ENCODE measurements at places on chromosomes 5 and 9.
A peak's percentile ranks its signal among the peaks of the same experiment; 100 is the strongest.

GRCh38 chr9:27367921-27368315 is 71.0 kb upstream of the EQTN start:
- no peak for DNase-seq

DNA sequence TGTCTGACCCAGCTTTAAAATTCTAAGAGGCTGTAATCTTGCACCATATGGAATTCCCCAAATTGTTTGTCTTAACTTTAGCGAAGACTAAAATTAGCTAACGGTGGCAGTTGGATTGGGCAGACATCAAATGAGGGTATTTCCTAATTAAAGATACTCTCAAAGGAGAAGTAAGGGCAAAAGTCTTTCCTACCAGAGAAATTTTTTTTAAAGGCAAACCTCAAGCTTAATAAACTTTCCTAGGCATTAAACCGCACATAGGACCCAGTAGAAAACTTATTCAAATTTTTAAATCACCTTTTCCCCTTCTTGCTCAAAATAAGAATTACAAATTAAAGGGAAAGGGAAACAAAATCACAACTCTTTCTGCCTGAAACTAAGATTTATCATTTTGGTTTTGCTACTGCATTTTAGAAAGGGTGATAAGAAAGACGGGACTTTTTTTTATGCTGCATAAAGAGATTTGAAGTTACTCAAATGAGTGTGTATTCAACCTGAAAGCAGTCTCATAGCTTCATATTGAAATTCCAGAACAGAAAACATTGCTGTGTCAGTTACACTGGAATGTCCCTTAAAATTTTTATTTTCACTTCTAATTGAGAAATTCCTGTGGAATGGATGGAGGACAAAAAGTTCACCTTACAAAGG is 189.1 kb upstream of the PTGER4 start:
- DNase-seq: no peak

- DNase-seq: no peak
These were observed 51.5 kb downstream of the SLC44A1 start for GRCh38 chr9:105295986-105296385.

- DNase-seq: no peak
These were observed 4.5 kb upstream of the HMCN2 start for GRCh38 chr9:130260816-130261765.

DNA sequence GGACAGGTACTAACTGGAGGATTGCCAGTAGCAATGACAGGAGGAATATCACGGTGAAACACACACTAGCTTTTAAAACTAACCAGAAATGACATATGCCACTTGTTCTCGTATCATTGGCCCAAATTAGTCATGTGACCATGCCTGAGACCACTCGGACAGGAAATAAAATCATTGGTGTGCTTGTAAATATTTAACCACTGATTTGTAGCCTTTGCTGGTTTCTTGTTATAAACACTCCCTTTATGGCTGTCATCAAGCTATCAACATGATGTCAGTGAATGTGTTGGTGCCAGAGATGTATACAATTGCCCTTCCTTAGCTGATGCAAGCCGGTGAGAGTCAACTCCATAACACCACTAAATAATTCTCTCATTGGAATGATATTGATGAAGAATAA is 123.7 kb upstream of the ANKH start:
- no peak for DNase-seq

GRCh38 chr5:96880444-96881164 is 4.3 kb downstream of the ERAP2 start:
- no peak for DNase-seq

GRCh38 chr5:157546456-157547100 is 29.0 kb downstream of the ADAM19 start:
- no peak for DNase-seq

GRCh38 chr5:58455066-58455465 is 4.8 kb downstream of the PLK2 start:
- DNase-seq: no peak

- no peak for DNase-seq
These were observed 208.1 kb downstream of the SNX18 start for GRCh38 chr5:54725391-54726280.

DNA sequence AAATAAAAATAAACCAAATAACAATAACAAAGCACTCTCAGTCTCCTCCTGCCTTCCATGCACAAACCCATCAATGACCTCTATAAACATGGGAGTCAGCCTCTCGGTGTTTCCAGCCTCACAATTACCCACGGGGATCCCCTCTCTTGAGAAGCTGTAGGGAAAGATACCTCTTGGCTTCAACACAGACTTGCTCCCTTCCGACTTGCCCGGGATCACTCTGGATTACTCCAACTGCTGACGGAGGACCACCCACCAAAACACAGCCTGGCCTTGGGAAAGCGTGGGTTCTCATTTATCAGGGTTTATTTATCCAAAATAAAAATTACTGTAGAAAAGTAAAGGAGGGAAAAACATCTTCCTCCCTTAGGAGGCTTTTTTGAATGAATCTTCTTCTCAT is 11.5 kb upstream of the NKX2-5 start:
- no peak for DNase-seq

- DNase-seq: no peak
These were observed 27.7 kb downstream of the CDC37L1 start for GRCh38 chr9:4706971-4707622.

DNA sequence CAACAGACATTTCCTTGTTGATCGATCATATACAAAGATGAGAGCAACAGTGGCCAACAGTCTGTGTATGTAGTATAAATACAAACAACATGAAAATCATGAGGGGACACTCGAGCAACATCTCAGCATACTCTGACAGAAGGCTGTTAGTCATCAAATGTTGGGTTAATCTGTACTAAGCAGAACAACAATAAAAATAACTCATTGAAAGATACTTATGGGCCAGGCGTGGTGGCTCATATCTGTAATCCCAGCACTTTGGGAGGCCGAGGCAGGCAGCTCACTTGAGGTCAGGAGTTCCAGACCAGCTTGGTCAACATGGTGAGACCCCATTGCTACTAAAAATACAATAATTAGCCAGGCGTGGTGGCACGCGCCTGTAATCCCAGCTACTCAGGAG is 67.3 kb downstream of the SCAI start:
- no peak for DNase-seq

GRCh38 chr5:134997015-134997414 is 29.3 kb downstream of the CATSPER3 start:
- no peak for DNase-seq

GRCh38 chr5:163395792-163396191 is 41.6 kb upstream of the CCNG1 start:
- DNase-seq: no peak

- no peak for DNase-seq
These were observed 77.6 kb upstream of the ADRB2 start for GRCh38 chr5:148748702-148749392.

DNA sequence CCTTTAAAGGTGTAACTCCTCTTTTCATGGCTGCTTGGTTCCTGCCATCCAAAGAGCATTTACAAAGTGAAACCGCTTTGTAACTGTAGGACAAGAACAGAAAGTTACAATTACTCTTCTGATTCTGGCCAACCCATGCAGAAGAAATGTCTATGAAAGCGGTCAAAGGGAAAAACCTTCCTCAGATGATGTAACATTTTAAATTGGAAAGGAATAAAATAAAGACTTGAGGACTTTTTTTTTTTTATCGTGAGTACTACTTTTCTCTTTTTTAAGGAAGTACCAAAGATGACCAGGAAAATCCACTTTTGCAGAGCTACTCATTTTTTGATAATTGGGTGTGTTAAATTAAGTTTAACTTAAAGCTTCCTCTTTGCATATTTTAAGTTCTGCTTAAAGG is 13.0 kb upstream of the C9orf72 start:
- no peak for DNase-seq

DNA sequence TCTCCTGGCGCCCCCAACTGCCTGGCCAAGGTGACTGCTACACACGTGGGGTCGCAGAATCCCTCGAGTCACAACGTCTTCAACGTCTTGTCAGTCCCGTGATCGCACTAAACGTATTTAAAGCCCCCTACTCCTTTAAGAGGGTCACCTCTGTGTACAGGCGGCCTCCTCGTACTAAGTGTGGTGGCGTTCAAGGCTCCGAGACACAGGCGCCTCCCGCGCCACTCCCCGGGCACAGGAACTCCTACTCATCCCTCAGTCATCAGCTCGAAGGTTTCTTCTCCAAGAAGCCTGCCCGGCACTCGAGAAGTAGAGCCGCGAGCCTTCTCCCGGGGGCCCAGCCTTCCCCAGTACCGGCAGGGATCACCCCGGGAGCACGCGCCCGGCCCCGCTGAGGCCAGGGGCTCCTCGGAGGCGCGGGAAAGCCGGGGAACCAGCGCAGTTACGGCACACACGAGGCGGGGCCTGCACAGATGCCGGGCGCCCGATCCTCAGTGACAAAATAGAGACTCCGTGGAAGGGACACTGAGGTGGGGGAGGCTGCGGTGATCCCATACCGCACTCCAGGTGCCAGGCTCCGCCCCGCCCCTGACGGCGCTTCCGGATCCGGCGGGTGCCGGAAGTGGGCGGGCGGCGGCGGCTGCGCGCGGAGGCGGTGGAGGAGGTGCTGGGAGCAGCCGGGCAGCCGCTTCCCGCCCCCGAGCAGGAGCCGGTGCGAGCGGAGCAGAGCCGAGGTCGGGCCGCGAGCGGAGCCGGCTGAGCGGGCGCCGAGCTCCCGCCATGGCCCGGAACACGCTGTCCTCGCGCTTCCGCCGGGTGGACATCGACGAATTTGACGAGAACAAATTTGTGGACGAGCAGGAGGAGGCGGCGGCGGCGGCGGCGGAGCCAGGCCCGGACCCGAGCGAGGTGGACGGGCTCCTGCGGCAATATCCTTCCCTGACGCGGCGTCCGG is 6.9 kb downstream of the ARPC5L start:
- peak; percentile 91 for DNase-seq

GRCh38 chr9:128102861-128103588 is 24.5 kb downstream of the PTGES2 start:
- DNase-seq: no peak

DNA sequence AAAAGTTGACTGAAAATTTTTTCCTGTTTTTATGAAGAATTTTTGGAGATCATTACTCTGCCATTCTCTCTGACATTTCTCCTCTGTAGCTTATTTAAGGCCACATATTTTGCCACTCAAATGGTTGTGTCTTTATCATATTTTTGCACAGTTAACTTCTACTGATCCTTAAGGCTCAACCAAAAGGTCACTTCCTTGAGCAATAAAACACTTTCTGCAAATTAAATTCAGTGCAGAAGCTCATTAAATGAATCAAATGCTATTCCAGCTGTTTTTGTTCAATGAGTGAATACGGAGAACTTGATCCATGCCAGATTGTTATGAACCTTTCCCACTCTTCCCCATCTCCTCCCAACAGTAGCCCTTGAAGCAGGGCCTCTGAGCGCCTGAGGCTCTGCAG is 93.8 kb upstream of the EPB41L4A start:
- no peak for DNase-seq

- no peak for DNase-seq
These were observed 171.2 kb downstream of the SLC12A2 start for GRCh38 chr5:128254789-128255188.

DNA sequence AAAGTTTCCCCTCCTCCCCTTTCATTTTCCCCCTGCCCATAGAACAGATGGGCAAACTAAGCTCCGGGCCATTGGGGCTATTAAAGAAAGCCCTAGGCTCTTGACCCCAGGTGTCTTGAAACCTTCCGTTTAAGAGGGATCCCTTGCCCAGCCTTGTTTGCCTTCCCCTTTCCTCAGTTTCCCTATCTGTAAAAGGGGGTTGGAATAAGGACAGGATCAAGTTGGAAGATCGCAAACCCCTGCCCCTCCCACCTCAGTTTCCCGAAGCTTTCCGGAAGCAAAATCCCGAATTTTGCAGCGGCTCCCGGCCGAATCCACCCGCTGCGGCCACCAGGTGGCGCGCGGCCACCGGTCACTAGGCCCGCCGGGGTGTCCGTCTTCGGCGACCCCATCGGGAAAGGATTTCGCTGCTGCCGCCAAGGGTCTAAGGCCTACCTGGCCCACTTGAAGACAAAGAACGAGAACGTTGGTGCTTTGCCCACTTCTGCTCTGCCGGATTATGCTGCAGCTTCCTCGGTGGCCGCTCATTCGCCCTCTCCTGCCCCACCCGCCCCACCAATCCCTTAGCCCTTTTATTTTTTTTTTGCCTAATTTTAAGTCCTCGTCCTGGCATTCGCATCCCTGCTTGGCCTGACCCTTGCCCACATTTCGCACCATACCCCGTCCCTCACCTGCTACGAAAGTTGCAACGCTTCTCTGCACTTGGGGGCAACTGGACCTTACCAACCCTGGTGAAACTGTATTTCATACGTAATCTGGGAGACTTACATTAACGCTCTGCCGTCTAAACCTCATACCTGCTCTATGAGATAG is 962 bp upstream of the NR6A1 start:
- no peak for DNase-seq

DNA sequence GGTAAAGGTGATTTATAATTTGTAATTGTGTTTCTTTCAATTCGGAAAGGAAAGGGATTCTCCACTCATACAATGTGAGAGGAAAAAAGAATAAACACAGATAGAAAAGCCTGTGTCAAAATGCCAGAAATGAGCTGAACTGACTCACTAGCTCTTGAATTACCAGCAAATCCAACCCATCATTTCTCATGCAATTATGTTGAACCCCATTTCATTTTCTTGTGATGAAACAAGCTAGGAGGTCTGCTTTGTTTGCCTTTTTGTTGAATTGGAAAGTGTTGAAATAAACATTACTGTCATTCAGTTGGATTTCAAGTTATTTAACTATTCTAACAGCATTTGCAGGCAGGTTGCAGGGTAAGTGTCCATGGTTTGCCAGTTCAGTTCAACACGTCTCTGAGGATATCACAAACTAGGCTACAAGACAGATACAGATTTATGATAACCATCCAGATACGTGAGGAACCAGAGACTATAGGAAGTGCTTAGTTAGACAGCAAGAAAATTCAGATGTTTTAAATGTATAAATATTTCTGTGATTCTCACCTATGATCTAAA is 547.2 kb downstream of the MAT2B start:
- no peak for DNase-seq

DNA sequence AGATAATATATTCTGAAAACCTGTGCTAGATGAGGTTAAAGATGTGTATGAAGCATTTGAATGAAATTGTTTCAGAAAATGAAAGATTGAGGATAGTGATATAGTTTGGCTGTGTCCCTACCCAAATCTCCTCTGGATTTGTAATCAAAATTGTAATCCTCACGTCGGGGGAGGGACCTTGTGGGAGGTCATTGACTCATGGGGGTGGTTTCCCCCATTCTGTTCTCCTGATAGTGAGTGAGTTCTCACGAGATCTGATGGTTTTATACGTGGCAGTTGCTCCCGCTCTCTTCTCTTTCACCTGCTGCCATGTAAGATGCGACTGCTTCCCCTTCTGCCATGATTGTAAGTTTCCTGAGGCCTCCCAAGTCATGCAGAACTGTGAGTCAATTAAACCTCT is 2.0 kb upstream of the TEX48 start:
- no peak for DNase-seq

- no peak for DNase-seq
These were observed 50.7 kb downstream of the WNK2 start for GRCh38 chr9:93234600-93234999.

- DNase-seq: peak; percentile 13
These were observed 1.1 kb upstream of the MAT2B start for GRCh38 chr5:163504079-163504931.
